ENCODE measurements at places on chromosomes 11 and 22.

DNA sequence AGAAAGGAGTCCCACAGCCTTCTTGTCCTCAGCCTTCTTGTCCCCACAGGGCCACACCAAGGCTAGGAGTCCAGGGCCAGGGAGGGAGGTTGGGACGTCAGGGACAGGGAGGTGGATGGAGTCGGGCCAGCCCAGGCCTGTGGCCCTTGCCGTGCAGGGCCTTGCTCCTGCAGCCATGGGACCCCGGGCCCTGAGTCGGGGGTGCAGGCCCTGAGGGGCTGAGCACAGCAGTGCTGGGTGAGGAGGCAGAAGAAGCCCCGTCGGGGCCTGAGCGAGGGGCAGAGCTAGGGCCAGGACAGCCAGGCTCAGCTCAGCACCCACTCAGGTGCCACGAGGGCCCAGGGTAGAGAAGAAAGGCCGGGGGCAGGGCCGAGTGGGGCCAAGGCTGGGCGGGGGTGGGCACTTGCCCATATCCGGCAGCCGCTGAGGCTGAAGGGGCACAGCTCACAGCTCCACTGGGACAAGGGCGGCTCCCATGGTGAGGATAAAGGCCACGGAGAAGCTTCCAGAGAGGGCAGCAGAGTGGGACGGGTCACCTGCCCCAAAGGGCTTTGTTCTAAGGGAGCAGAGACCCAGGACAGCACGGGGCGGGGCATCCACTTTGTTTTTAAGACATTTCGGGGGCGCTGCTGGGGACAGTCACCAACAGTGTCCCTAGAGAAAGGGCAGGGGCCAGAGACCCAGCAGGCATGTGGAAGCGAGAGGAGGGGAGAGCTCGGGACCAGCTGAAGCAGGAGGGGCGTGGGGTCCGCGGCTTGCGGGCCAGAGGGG lies 3.6 kb downstream of the MLC1 start:
- no peak overlapping the region for H3K4me3 ChIP-seq

DNA sequence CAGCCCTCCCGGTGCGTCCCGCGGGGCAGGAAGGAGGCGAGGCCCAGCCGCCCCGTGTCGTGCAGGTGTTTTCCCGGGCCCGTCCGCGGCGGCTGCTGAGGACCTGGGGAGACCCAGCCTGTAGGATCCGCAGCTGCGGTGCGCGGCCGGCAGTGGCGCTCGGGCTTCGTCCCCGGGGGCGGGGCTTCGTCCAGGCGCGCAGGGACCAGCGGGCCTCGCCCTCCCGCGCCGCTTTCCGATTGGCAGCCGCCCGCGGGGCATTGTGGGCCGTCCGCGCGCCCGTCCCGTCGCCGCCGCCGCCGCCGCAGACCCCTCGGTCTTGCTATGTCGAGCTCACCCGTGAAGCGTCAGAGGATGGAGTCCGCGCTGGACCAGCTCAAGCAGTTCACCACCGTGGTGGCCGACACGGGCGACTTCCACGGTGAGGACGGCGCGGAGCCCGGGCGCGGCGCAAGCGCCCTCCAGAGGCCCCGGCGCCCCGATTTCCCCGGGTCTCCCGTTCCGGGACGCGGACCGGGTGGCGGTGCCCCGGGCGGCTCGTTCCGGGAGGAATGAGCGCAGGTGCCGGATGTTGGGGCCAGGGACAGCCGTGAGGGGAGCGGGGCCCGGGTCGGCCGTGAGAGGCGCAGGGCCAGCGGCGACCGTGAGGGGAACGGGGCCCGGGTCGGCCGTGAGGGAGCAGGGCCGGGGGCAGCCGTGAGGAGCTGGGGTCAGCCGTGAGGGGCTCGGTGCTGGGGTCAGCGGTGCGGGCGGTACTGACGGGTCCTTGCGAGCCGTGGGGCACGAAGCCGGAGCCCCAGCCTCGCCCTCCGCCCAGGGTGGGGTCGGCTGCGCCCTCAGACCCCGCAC lies at the start of gene TALDO1:
TSS of gene TALDO1 (plus strand) at position 307 of the 849 bp plus-strand sequence. CDS start at position 325, 18 bp downstream.
- H3K36me3 ChIP-seq: peaks cover 2% of the 10 kb centered on the region
- peak within 1 kb of the TSS; percentile 86 for H3K4me3 ChIP-seq
- DNase-seq: peak; percentile 91
- peak within 1 kb of the TSS; percentile 82 for H3K27ac ChIP-seq
- H3K4me1 ChIP-seq: peaks cover 24% of the 10 kb centered on the region

- peak overlapping the region; percentile 62 for H3K27ac ChIP-seq
- H3K4me3 ChIP-seq: no peak overlapping the region
- H3K27me3 ChIP-seq: no peaks in the 10 kb centered on the region
- DNase-seq: no peak
- peaks cover 20% of the 10 kb centered on the region for H3K4me1 ChIP-seq
Observed at GRCh38 chr11:66218846-66219620, 49.4 kb upstream of the RAB1B start.

DNA sequence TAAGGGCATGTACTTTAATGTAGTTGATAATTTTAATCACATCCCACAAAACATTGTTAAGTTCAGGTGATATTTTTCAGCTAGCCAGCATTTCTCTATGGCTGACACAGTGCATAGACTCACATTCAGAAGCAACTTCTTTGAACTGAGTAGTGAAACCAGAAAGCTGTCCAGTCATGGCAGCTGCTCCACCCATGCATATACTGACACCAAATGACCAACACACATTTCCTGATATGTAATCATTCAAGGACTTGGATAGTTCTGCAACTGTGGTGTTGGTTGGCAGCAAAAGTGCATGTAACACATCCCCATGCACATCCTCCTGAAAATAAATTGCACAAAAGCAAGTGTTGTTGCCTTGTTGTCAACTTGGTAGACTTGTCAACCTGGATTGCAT lies 39.7 kb downstream of the CALCA start:
- H3K4me3 ChIP-seq: no peak overlapping the region
- H3K27me3 ChIP-seq: peaks cover 6% of the 10 kb centered on the region
- no peak for DNase-seq
- H3K27ac ChIP-seq: no peak overlapping the region
- H3K4me1 ChIP-seq: no peaks in the 10 kb centered on the region
- H3K36me3 ChIP-seq: no peaks in the 10 kb centered on the region

GRCh38 chr11:73186886-73187285 lies 31.2 kb upstream of the P2RY2 start:
- no peak for DNase-seq
- peaks cover 49% of the 10 kb centered on the region for H3K4me1 ChIP-seq
- H3K27me3 ChIP-seq: no peaks in the 10 kb centered on the region
- no peak overlapping the region for H3K4me3 ChIP-seq
- no peak overlapping the region for H3K27ac ChIP-seq
- H3K36me3 ChIP-seq: no peaks in the 10 kb centered on the region

- no peak overlapping the region for H3K27ac ChIP-seq
- H3K36me3 ChIP-seq: no peaks in the 10 kb centered on the region
- H3K27me3 ChIP-seq: peaks cover 55% of the 10 kb centered on the region
- no peak for DNase-seq
Observed at GRCh38 chr11:46335271-46335670, 12.0 kb upstream of the DGKZ start.

GRCh38 chr11:71133946-71134345 lies 118.4 kb downstream of the SHANK2 start:
- H3K36me3 ChIP-seq: no peaks in the 10 kb centered on the region
- no peak overlapping the region for H3K27ac ChIP-seq
- no peaks in the 10 kb centered on the region for H3K4me1 ChIP-seq
- H3K27me3 ChIP-seq: peaks cover 3% of the 10 kb centered on the region

- no peak overlapping the region for H3K4me3 ChIP-seq
- H3K27ac ChIP-seq: no peak overlapping the region
- H3K36me3 ChIP-seq: peaks cover 78% of the 10 kb centered on the region
- H3K27me3 ChIP-seq: no peaks in the 10 kb centered on the region
Observed at GRCh38 chr22:17105143-17106129, 15.7 kb downstream of the TMEM121B start.

DNA sequence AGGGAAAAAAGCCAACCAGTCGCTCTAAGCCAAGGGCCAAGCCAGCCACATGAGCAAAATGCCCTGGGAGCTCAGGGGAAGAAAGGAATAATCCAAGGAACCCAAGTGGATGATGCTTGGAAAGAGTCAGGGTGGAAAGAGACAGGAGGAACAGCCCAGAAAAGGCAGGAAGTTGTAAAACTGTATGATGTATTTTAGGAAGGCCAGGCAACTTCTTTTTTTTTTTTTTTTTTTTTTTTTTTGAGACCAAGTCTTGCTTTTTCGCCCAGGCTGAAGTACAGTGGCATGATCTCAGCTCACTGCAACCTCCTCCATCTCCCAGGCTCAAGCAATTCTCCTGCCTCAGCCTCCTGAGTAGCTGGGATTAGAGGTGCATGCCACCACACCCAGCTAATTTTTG lies 1.6 kb downstream of the LGALS12 start:
- H3K4me3 ChIP-seq: no peak overlapping the region
- H3K27me3 ChIP-seq: peaks cover 30% of the 10 kb centered on the region
- H3K4me1 ChIP-seq: peaks cover 2% of the 10 kb centered on the region
- no peaks in the 10 kb centered on the region for H3K36me3 ChIP-seq

GRCh38 chr11:132605825-132606570 lies 926.3 kb downstream of the OPCML start:
- no peaks in the 10 kb centered on the region for H3K4me1 ChIP-seq
- H3K36me3 ChIP-seq: no peaks in the 10 kb centered on the region
- no peak for DNase-seq
- H3K27ac ChIP-seq: no peak overlapping the region
- no peaks in the 10 kb centered on the region for H3K27me3 ChIP-seq

DNA sequence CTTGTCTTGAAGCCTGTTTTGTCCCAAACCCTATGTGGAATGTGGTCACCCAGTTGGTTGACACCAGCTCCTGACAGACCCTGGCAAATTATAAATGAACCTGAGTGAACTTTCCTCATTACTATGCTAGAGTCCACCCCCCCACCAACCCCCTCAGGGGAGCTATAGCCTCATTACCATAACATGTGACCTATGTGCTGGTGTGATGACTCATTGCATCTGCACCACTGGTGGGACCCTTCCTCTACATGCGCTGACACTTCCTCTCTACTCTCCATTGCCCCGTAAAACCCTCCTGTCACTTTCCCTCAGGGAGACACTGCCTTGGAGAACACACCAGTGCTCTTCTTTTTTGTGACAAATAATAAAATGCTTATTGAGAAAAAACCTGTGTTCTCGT lies 105.0 kb upstream of the SESN3 start:
- no peaks in the 10 kb centered on the region for H3K27me3 ChIP-seq
- DNase-seq: peak; percentile 27
- H3K36me3 ChIP-seq: no peaks in the 10 kb centered on the region

DNA sequence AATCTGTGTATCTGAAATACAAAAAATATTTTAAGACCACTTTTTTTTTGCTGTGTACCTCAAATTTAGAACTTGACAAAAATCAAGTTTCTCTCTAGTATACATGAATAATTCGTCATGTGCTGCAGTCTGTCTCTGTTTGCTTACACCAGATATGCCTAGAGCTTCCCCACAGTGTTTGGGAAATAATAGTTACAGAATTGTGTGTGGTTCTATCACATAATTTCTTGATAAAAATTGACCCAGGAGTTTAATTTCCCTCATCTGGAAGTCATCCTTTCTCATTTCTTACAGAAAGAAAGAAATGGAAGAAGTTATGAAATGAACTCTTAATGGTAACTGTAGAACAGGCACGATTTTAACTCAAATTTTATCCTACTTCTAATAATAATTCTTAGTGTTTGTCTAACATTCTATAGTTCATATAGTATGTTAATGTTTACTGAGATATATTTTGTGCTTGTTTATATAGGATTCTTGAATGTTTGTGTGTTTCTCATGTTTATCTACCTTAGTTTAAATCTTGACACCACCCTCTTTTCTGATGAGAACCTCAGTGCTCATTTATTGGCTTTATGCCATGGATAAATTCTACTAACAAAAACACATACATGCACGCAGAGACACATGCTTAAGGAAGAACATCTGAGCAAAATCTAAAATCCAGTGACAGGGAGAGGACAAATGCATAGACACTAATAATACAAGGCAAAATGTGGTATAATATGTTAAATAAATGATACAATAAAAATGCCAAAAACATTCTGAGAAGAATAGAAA lies 61.4 kb upstream of the CTSC start:
- no peaks in the 10 kb centered on the region for H3K27me3 ChIP-seq
- no peaks in the 10 kb centered on the region for H3K4me1 ChIP-seq
- DNase-seq: no peak
- H3K4me3 ChIP-seq: no peak overlapping the region
- no peaks in the 10 kb centered on the region for H3K36me3 ChIP-seq

GRCh38 chr22:28629420-28630176 lies 50.0 kb downstream of the TTC28 start:
- no peak overlapping the region for H3K27ac ChIP-seq
- no peak for DNase-seq
- H3K4me1 ChIP-seq: no peaks in the 10 kb centered on the region
- no peak overlapping the region for H3K4me3 ChIP-seq
- H3K36me3 ChIP-seq: no peaks in the 10 kb centered on the region

DNA sequence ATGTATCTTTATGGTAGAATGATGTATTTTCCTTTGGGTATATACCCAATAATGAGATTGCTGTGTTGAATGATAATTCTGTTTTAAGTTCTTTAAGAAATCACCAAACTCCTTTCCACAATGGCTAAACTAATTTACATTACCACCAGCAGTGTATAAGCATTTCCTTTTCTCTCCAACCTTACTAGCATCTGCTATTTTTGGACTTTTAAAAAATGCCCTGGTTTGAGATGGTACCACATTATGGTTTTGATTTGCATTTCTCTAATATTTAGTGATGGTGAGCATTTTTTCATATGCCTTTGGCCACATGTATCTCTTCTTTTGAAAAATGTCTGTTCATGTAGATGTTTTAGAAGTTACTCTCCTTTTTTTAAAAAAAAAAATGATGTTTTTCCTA lies 142.0 kb downstream of the METTL15 start:
- H3K36me3 ChIP-seq: peaks cover 20% of the 10 kb centered on the region
- H3K27me3 ChIP-seq: no peaks in the 10 kb centered on the region
- no peak for DNase-seq
- H3K4me3 ChIP-seq: no peak overlapping the region
- H3K27ac ChIP-seq: no peak overlapping the region
- H3K4me1 ChIP-seq: peaks cover 7% of the 10 kb centered on the region
